ENCODE measurements at places on chromosomes 3 and 15. TPM values are rescaled to one million over a fixed set of nuclear protein-coding genes. Genes with fewer than 3 reads are reported as not detected.

The HESX1 gene
- 0.23 TPM for total RNA-seq

The TRIP4 gene
- total RNA-seq, result 26.5 TPM

The WDR93 gene
- 0.28 TPM for total RNA-seq

The OXTR gene
- 10.9 TPM for total RNA-seq

The GNAT1 gene
- total RNA-seq, result not detected

Data from A549 treated with CpdA at 1 μM for 4 hours (cell line).